ENCODE measurements at places on chromosomes 7 and 10. TPM values are rescaled to one million over a fixed set of nuclear protein-coding genes. Genes with fewer than 3 reads are reported as not detected.

GRCh38 chr10:109882251-109883057 is 40.9 kb downstream of the XPNPEP1 start:
- no peak overlapping the region for H3K27ac ChIP-seq
- peak; percentile 26 for DNase-seq
- H3K36me3 ChIP-seq = peaks cover 57% of the 10 kb centered on the region
- H3K4me1 ChIP-seq = peaks cover 10% of the 10 kb centered on the region
- no peak overlapping the region for H3K4me3 ChIP-seq

The ZNHIT1 gene
- 56.5 TPM for total RNA-seq

- no peaks in the 10 kb centered on the region for H3K36me3 ChIP-seq
- no peak for DNase-seq
- H3K4me3 ChIP-seq = no peak overlapping the region
- no peak overlapping the region for H3K27ac ChIP-seq
These were observed 75.0 kb downstream of the LHPP start for GRCh38 chr10:124536496-124537050.

DNA sequence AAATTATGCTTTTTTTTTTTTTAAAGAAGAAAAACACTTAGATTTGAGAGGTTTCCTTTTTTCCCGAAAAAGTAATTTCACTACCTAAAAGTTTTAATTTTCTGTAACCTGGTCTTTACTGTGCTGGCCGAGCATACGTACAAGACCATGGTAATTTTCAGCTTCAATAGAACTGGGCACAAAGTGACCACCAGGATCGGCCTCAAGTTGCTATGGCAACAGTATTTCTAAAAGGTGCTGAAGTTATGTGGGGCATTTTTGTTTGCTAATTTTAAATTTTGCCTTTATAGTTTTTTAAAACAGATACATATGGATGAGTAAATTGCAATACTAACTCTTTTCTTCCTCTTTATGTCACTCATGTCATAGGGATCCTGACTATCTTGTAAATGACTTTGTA is 69.4 kb downstream of the FAM204A start:
- H3K4me1 ChIP-seq = no peaks in the 10 kb centered on the region
- peaks cover 52% of the 10 kb centered on the region for H3K27me3 ChIP-seq
- H3K27ac ChIP-seq = no peak overlapping the region
- DNase-seq = no peak
- no peak overlapping the region for H3K4me3 ChIP-seq

GRCh38 chr7:128366986-128367385 is 5.5 kb upstream of the PRRT4 start:
- H3K4me3 ChIP-seq = no peak overlapping the region
- H3K27ac ChIP-seq = no peak overlapping the region
- no peak for DNase-seq

DNA sequence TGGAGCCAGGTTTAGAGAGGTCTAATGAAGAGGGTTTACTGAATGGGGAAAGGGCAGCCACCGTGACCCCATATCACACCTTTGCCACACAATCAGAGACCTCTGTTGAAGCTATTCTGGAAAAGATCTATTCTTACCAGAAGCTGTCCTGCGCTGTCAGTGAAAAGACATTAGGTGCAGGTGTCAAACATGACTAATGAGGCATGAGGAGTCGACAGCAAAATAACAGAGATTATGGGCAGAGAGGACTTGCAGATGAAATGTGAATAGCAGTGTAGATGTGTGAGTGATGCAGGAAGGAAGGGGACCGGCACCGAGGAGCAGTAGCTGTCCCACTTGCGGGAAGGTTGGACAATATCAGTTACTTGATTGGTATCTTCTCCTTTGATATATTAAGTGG is 627.7 kb upstream of the GALNT17 start:
- no peaks in the 10 kb centered on the region for H3K4me1 ChIP-seq
- H3K36me3 ChIP-seq = no peaks in the 10 kb centered on the region
- H3K27ac ChIP-seq = no peak overlapping the region
- no peaks in the 10 kb centered on the region for H3K27me3 ChIP-seq
- no peak overlapping the region for H3K4me3 ChIP-seq
- DNase-seq = no peak

DNA sequence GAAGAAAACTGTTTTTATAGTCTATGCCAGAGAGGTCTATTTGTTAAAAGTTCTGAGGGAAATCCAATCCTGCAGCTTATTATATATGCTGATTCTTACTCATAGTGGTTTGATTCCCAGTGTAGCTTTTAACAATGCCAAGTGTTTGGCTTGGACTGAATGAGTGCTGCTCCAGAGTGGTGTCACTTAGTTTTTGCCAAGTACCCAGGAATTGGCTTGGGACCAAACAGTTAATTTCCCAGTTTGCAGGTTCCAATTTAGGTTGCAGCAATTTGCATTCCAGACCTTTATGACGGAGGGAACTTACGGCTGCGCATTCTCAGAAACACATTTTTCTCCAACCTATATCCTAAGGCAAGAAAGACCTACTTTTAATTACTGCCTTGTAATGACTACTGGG is 32.4 kb downstream of the NSUN6 start:
- H3K27me3 ChIP-seq = no peaks in the 10 kb centered on the region
- peaks cover 46% of the 10 kb centered on the region for H3K36me3 ChIP-seq
- peaks cover 3% of the 10 kb centered on the region for H3K4me1 ChIP-seq

The HOXA5 gene
- not detected for total RNA-seq

DNA sequence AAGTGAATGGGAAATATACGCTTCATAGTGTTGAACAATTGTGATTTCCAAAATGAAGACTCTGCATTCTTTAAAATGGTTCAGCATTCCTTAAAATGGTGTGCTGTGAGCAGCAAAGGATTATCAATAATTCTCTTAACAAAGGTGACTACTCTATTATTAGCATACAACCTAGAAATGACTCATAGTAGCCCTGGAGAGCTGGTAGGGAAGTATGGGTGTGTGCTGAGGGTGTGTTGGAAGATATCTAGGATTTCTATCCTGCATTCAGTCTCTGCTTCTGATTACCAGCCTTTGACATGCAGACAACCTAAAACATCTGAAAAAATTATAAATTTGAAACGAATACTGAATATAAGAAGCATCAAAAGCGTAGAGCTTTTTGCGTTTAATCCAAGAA is 72.5 kb downstream of the SEMA3D start:
- H3K27ac ChIP-seq = no peak overlapping the region
- no peaks in the 10 kb centered on the region for H3K36me3 ChIP-seq
- H3K27me3 ChIP-seq = no peaks in the 10 kb centered on the region
- no peaks in the 10 kb centered on the region for H3K4me1 ChIP-seq
- no peak for DNase-seq

GRCh38 chr10:48890888-48891850 is 48.5 kb downstream of the LRRC18 start:
- no peaks in the 10 kb centered on the region for H3K27me3 ChIP-seq
- no peak overlapping the region for H3K27ac ChIP-seq
- no peak overlapping the region for H3K4me3 ChIP-seq
- H3K4me1 ChIP-seq = no peaks in the 10 kb centered on the region
- DNase-seq = no peak

DNA sequence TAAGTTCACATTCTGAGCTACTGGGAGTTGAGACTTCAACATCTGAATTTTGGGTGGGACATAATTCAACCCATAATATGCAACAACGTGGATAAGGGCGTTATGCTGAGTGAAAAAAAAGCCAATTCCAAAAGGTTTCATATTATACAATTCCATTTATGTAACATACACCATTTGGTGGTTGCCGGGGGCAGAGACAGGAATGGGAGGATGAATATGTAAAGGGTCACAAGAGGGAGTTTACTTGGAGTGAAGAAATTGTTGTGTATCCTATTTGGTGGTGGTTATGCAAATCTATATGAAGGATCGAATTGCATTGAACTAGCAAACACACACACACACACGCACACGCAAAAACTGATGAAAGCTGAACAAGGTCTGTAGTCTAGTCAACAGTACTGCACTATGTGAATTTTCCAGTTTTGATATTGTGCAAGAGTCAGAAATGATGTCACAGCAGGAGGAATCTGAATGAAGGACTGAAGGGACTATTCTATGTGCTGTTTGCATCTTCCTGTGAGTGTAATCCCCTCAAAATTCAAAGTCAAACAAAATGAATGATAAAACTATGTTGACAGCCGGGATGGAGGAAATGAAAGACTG is 249.2 kb upstream of the HABP2 start:
- no peaks in the 10 kb centered on the region for H3K36me3 ChIP-seq
- peak overlapping the region; percentile 77 for H3K27ac ChIP-seq
- no peak overlapping the region for H3K4me3 ChIP-seq
- H3K27me3 ChIP-seq = peaks cover 6% of the 10 kb centered on the region
- DNase-seq = no peak

GRCh38 chr7:76281006-76281705 is 21.3 kb upstream of the HSPB1 start:
- no peak overlapping the region for H3K4me3 ChIP-seq
- H3K4me1 ChIP-seq = no peaks in the 10 kb centered on the region
- H3K36me3 ChIP-seq = no peaks in the 10 kb centered on the region

- no peaks in the 10 kb centered on the region for H3K4me1 ChIP-seq
- H3K27ac ChIP-seq = no peak overlapping the region
- no peak overlapping the region for H3K4me3 ChIP-seq
- peak; percentile 42 for DNase-seq
- no peaks in the 10 kb centered on the region for H3K27me3 ChIP-seq
These were observed 72.4 kb upstream of the EBF3 start for GRCh38 chr10:130036296-130037065.

The UNC5B gene
- 14.5 TPM for total RNA-seq

DNA sequence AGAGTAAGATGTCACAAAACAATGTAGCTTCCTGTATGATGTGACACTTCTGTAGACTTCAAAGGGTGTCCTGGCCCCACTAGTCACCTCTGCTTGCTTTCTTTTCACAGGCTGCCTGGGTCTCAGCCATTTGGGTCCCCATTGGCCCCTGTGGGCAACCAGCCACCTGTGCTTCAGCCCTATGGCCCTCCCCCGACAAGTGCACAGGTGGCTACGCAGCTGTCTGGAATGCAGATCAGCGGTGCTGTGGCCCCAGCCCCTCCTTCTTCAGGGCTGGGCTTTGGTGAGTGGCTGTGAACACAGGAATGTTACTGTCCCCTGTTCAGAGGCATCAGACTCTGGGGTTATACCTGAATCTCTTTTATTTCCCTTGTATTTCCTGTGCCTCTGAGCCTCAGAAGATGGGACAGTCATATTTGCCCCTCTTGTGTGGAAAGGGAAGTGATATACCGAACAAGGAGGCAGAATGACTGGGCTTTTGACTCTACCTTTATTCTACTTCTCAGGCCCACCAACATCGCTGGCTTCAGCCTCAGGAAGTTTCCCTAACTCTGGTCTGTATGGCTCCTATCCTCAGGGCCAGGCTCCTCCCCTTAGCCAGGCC is 15.4 kb downstream of the SEC24C start:
- H3K27me3 ChIP-seq = no peaks in the 10 kb centered on the region
- H3K36me3 ChIP-seq = peaks cover 80% of the 10 kb centered on the region
- peaks cover 5% of the 10 kb centered on the region for H3K4me1 ChIP-seq
- DNase-seq = no peak
- H3K4me3 ChIP-seq = no peak overlapping the region

The ZNF467 gene
- total RNA-seq = 2.1 TPM

DNA sequence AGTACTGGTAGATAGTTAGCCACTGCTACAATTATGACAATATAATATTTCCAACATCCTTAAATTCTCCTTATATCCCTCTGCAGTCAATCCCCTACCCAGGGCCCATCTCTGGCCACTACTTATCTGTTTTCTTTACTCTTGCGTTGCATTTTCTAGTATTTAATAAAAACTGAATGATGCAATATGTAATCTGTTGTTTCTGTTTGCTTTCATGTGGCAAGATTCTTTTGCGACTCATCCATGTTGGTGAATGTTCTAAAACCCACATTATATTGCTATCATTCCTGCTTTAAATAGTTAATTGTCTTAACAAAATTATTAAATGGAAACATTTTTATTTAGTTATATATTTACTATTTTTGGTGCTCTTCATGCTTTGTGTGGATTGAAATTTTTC is 338.5 kb downstream of the MDFIC start:
- H3K4me3 ChIP-seq = no peak overlapping the region
- no peaks in the 10 kb centered on the region for H3K4me1 ChIP-seq
- no peaks in the 10 kb centered on the region for H3K36me3 ChIP-seq
- DNase-seq = no peak
- no peak overlapping the region for H3K27ac ChIP-seq

The C7orf33 gene
- not detected for total RNA-seq

DNA sequence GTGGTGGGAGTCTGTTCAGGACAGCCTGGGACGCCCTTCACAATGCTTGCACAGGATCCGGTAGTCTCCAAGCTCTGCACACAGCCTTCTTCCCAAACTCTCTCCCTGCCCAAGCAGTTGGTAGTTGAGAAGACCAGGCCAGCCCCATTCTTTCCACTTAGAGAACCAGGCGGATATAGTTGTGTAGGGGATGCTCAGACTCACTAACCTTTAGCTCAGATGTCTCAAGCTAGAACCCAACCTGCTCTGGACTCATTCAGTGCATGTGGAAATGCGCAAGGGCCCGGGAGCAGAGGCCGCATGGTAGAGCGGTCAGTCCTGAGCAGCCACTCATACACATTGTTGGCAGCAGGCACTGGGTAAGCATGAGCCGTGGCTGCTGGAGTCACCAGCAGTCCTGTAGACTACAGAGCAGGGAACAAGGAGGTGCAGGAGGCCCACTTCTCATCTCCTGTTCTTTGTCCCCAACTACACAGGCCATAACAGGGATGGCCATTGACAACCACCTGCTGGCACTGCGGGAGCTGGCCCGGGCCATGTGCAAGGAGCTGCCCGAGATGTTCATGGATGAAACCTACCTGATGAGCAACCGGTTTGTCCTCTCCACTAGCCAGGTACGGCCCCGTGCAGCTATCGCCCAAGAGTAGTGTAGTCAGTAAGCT is 17.2 kb upstream of the C10orf53 start:
- H3K4me1 ChIP-seq = no peaks in the 10 kb centered on the region
- H3K4me3 ChIP-seq = no peak overlapping the region
- H3K27ac ChIP-seq = no peak overlapping the region
- DNase-seq = no peak

The ODAD2 gene
- total RNA-seq = 11.2 TPM

DNA sequence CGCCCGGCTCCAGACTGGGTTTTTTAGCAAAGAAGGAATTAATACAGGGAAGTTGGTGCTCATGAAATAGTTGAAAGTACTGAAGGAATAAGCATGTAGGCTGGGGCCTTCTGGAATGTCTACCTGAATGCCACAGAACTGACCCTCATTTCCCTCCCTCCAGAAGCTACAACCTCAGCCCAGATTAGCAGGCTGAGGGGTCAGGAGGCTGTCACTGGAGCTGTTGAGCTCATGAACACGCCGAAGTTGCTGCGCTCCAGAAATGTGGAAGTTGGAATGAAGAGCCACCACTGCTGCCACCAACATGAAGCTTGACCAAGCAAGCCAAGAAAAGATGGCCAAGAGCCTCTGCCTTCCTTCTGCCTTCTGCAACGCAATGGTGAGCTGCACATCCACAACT is 52.2 kb upstream of the KMT2E start:
- H3K36me3 ChIP-seq = no peaks in the 10 kb centered on the region
- DNase-seq = no peak
- no peaks in the 10 kb centered on the region for H3K4me1 ChIP-seq
- H3K27ac ChIP-seq = no peak overlapping the region
